Activated effector memory CD4-positive, alpha-beta T cell treated with anti-CD3 and anti-CD28 coated beads, Interleukin-2, amount 50 U/mL, for 16 hours (primary cell): ENCODE measurements at places on chromosomes 5 and 9.

DNA sequence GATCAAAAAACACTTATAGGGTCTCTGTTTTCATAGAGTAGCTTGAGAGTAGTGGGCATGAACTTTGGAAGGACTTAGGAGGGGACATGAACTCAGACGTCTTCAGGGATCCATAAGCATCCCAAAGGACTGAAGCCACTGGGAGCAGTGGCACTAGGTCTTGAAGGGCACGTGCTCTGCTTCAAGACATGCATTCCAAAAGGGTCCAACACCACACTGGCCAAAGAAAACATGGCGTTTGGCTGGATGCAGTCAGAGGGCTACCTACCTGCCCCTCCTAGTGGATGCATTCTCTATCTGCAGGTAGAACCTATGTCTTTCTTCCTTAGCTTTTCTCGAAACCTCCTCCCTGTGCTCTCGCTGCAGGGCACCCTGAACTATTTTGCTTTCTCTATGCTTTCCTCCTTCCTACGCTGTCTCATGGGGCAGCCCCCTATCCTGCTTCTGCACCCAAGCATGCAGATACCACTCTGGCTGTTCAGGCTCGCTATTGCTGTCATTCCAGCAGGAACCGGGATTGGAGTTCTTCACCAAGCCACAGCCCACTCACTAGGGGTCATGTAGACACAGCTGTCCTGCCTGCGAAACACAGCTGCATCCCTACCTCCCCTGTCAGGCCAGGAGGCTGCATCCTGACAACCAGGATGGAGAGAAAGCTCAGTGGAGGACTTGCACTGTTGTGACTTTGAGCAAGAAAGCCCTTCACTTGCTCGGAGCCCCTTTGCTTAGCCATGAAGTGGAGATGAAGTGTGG lies 11.9 kb downstream of the FAM240B start:
- DNase-seq = no peak

DNA sequence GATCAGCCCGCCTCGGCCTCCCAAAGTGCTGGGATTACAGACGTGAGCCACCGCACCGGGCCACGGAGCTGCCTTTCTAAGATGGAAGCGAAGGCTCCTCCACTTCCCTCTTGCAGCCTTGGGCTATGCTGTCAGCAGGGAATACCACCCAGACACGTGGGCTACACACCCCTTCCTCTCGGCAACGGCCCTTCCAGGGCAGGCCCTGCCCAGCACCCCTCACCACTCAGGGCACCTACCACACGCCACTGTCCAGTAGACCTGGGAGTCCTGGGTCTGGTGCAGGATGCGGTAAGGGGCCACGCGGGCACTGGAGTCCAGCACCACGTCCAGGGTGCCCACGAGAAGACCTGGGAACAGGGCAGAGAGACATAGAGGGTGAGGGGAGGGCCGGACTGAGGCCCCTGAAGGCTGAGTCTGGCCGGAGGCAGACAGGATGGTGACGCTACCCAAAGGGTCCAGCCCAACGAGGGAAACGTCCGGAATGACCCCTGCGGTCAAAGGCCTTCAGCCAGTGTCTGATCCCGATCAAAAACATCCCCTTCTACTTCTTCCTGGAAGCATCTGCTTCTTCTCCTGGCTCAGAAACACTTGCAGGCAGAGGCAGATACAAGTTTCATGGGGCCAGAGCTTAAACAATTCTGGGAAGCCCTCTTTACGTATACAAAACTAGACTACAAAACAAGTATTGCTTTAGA lies 3.1 kb downstream of the TBC1D9B start:
- DNase-seq = no peak

GRCh38 chr9:14452539-14452938 lies 138.6 kb upstream of the NFIB start:
- DNase-seq = no peak

DNA sequence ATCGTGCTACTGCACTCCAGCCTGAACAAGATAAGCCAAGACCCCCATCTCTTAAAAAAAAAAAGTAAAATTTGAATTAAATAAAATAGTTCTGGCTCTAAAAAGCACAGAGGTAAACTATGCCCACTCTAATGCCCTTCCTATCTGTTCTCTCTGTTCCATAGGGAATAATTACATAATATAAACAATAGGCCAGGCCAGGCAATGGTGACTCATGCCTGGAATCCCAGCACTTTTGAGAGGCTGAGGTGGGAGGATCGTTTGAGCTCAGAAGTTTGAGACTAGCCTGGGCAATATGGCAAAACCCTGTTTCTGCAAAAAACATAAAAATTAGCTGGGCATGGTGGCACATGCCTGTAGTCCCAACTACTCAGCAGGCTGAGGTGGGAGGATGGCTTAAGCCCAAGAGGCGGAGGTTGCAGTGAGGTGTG lies 47.4 kb downstream of the MYO10 start:
- no peak for DNase-seq

DNA sequence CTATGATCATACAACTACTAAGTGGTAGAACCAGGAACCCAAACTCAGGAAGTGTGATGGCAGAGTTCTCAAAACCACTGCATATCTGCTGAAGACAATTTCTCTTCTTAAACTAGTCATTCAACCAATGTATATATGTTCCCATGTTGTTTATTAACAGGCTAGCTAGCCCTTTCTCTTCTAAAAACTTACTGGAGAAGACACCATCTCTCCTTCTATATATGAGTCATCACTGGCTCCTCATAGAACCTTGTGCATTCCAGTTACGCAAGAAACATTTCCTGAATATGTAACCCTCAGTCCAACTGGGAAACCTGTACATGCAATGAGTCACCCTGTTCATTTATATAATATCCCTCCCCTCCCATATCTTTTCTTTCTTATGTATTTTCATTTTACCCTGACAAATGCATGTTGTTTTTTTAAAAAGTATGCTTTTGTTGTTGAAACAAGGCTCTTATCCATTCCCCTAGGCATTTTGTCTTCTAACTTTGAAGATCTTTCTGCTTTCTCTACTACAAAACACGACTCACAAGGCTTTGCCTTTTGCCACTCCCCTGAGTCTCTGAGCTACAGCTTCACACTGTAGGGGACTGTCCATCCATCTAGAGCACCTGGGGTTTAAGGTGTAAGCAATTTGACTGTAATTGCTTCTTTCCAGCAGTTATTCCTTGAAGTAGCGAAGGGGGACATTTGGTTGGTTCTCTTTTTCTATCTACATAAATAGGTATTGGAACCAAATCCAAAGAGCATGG lies 119.5 kb downstream of the ANXA1 start:
- DNase-seq = no peak
